Stimulated activated CD8-positive, alpha-beta memory T cell treated with anti-CD3 and anti-CD28 coated beads, Interleukin-4, amount 100 ng/mL, for 4 hours (primary cell): ENCODE measurements at places on chromosomes 13 and 19.

- no peak for DNase-seq
Observed at GRCh38 chr13:105144020-105144419, 1391.4 kb downstream of the EFNB2 start.

DNA sequence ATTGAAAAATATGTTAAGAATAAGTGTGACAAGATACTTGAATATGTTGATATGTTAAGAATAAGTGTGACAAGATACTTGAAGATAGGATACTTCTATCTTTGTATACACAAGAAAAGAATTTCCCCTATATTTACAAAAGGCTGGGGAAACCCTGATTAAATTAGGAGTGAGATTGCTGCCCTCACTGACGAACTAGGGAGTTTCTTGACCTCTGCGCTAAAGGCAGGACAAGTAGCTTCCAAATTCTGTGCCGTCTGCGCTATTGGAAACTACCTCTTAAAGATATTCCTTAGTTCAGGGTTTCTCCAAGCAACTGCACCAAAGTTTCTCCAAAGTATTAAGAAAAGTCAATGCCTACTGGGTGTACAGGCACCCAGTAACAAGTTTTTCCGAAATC, 730 bp downstream of the ZNF260 start:
- DNase-seq = no peak

DNA sequence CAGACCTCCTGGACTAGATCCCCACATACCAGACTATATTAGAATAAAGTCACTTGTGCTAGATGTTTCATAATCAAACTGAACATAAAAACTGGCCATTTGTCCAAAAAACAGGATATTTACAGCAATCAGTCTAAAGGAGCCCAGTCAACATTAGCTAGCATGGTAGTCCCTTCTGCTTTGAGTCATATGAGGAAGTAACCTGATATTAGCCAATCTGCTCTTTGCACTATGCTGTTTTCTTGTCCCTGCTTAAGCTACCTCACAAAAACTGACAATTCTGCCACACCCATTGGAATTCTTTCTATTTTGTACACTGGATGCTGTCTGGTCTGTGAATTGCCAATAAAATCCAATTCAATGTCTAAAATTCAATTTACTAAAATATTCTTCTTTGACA, 1824.2 kb downstream of the OLFM4 start:
- no peak for DNase-seq

DNA sequence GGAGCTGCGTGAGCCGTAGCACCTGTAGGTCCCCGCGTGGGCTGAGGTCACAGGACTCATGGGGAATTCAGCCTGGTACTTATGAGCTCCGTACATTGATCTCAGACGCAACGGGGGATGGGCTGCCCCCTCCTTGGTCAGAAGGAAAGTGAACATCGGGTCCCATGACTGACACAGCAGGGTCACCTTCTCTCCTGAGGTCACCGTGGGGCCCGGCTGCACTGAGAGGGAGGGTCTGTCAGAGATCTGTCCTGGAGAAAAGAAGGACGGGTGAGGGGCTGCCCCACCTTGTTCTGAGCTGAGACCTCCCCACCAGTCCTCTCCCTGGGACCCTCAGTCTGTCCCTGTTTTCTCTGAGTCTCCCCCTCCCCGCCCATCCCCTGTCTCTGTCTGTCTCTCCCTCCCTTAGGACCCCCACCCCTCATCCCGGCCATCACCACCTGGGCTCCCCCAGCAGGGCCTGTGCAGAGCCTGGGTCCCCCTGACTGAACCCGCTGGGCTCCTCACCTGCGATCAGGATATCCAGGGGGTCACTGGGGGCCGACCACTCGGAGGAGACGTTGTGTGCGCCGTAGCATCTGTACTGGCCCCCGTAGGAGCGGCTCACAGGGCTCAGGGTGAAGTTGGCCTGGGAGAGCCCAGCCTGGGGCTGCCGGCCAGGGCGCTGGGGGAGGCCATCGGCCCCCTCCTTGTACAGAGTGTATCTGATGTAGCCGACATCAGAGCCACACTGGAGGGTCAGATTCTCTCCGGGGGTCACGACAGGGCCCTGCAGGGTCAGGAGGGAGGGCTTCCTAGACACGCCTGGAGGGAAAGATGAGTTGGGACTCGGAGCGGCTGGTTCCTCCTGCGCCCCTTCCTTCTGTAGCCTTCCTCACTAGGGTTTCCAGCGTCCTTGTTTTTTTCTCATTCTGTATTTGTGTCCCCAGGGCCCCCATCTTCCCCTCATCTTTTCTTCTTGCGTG, 1.8 kb downstream of the LILRA4 start:
- no peak for DNase-seq

GRCh38 chr13:106835477-106835876, 267.5 kb upstream of the ARGLU1 start:
- DNase-seq = no peak

GRCh38 chr13:74464670-74465069, 330.5 kb upstream of the KLF12 start:
- no peak for DNase-seq

GRCh38 chr19:16285769-16286498, 38.7 kb upstream of the KLF2 start:
- DNase-seq = no peak

- no peak for DNase-seq
Observed at GRCh38 chr13:20989656-20990321, 71.6 kb downstream of the LATS2 start.

- no peak for DNase-seq
Observed at GRCh38 chr13:114229506-114229905, 5.2 kb upstream of the CDC16 start.

- no peak for DNase-seq
Observed at GRCh38 chr13:109036078-109036780, 406.8 kb downstream of the MYO16 start.

DNA sequence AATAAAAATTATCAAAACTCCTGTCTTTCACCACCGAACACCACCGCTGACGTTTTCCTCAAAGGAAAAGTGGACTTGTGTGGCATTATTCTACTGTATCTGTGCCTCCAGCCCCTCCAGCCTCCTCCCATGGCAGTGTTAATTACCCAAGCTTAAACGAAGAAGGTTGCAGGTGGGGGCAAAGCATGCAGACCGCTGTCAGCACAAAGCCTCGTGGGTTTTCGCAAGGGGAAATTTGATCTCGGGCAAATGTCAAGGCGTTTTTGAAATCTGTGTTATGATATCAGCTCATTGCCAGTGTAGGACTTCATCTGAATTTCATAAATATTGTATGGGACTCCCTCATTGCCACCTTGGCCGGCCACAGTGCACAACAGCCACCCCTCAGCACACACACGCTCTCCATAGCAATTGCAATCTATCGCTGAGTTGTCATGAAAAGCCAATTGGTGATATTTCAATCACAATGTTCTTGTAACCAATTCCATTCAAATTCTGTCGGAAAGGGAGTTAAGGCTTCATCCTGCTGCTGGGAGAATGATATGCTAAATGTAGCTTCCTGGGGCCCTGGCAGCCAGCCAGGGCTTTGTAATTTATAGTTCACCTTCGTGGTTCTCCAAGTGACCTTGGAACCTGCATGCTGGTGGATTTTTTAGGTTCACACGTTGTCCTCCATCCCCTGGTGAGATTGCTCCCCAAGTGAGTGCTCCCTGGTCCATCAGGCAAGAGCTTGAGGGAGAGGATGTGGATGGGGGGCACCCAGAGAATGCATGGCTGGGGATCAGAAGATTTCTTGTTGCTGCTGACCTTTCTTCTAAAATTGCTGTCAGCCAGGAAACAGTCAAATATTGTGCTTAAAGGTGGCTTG, 16.6 kb downstream of the CHST8 start:
- DNase-seq = no peak

DNA sequence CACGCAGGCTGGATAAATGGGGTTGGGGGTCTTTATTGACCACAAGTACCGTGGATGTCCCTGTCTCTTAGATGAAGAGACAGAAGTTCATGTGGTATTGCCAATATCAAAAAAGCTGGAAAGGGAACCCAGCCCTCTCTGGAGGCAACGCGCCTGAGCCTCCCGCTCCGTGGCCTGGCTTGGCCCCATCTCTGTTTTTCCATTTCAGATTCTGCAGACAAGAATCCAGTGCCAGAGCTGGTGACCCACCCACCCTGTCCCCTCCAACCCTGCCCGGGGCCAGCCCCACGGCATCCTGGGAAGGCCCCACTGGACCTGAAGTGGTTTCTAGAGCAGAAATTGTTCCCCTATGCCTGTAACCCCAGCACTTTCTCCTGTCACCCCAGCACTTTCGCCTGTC, 57.7 kb downstream of the PTPRS start:
- DNase-seq = no peak

DNA sequence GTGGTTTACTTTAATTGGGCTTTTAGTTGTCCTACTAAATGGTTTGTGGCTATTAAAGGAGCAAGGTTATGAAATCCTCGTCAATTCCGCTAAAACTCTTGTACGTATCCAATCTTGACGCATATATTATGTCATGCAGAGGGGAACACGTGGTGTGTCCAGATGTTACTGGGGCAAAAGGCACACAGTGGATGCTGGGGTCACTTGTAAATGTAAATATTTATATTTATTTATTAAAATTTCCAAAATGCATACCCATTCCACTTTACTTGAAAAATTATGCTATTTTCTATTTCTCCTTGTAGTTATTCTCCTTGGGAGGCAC, 36.7 kb upstream of the SLC46A3 start:
- no peak for DNase-seq

DNA sequence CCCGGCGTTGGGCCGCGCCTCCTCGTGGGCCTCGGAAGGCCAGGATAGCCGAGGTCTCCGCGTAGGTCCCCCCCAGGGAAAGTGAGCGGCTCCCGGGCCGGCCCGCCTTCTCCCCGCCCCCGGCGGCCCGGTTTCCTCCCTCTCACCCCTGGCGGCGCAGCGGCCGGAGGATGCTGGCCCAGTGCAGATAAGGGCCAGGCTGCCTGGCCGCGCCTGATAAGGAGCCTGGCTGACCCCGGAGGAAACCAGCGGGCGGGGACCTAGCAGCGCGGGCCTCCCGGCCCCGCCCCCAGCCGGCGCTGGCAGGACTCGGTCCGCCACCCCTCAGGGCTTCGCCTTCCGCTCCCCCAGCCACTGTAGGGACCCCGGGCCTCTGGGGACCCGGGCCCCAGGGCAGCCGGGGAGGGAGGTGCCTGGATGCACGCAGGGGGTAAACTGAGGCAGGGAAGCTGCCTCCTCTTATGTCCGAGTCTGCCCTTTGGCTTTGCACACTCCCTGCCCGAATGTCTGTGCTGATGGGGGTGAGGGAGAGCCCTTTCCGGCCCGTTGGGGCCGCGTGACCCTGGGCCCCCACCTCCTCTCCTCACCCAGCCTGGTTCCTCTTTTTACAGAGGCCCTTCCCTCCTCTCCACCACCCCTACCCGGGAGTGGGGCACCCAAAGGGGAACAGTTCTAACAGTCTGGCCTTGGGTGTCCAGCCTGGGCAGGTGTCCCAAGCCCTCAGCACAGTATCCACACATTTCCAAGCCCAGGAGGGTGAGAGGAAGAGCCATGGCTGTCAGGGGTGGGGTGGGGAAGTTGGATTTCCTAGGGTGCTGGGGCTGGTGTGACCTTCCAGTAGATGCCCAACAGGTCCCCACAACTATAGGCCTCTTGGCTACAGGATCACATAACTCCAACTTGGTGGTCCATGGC, at the start of gene LYL1:
Gene LYL1 (minus strand): TSS at position 193 of the 915 bp plus-strand sequence. CDS start 1,687 bp downstream, outside the sequence.
- no peak for DNase-seq

GRCh38 chr19:45668342-45668871, 386 bp downstream of the GIPR start:
- DNase-seq = no peak

GRCh38 chr13:111978546-111978945, 88.4 kb upstream of the SOX1 start:
- DNase-seq = no peak

GRCh38 chr13:76815344-76815743, 70.9 kb downstream of the KCTD12 start:
- no peak for DNase-seq

GRCh38 chr19:6459262-6460098, at the start of gene SLC25A23:
Gene SLC25A23 (minus strand): TSS chr19:6459792. CDS start chr19:6459628, 164 bp downstream.
- DNase-seq = peak; percentile 24

DNA sequence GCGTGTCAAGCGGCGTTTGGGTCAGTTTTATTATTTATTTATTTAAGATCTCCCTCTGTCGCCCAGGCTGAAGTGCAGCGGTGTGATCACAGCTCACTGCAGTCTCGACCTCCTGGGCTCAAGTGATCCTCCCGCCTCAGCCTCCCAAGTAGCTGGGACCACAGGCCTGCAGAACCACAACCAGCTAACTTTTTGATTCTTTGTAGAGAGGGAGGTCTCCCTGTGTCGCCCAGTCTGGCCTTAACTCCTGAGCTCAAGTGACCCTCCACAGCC, 713 bp downstream of the MRPS12 start:
- DNase-seq = no peak

- DNase-seq = no peak
Observed at GRCh38 chr13:75945841-75946482, 309.8 kb downstream of the LMO7 start.

GRCh38 chr19:46714444-46715106, 2.3 kb downstream of the PRKD2 start:
- DNase-seq = peak; percentile 33

GRCh38 chr13:78227709-78228108, 309.1 kb upstream of the EDNRB start:
- DNase-seq = no peak

DNA sequence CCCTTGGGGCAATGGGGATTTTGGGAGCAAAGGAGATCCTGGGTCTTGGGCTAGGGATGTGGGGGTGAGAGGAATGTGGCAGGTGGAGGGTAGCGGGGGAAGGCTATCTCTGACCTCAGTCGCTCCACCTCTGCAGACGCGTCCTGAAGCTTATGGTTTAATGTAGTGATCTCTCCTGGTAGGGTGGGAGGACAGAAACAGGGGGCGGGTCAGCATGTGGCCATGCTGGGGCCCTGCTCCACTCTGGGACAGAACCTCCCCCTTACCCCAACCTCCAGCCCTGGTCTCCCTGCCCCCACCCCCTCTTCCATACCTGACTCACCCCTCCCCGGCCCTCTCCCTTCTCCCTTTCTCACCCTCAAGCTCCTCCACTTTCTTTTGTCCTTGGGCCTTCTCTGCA, 1.4 kb downstream of the BST2 start:
- DNase-seq = no peak

DNA sequence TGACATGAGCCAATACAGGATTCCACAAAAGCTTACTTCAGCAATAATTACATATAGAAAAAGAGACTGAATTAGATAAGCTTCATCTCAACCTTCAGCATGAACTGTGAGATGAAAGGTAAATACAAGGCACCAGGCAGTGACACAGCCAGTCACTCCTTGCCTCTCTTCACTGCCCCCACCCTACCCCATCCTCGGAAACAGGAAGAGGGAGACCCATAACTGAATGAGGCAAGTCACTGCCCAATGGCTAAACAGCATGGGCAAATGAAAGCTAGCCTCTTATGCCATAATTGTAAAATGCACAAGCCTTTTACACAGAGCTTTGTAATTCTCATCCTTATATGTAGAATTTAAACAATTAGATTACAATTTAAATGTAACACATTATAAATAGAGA, 1.7 kb downstream of the ZNF160 start:
- no peak for DNase-seq

GRCh38 chr19:41299046-41299754, 10.8 kb upstream of the CCDC97 start:
- no peak for DNase-seq

GRCh38 chr19:49704888-49705642, 14.1 kb downstream of the CPT1C start:
- no peak for DNase-seq

- no peak for DNase-seq
Observed at GRCh38 chr13:98299966-98300350, 122.9 kb upstream of the RNF113B start.

- DNase-seq = no peak
Observed at GRCh38 chr13:44506251-44506650, 69.9 kb downstream of the TSC22D1 start.
